ENCODE measurements at places on chromosomes 12 and 14. TPM values are rescaled to one million over a fixed set of nuclear protein-coding genes. Genes with fewer than 3 reads are reported as not detected.

Gene CLEC14A
- polyA plus RNA-seq: 17.0 TPM

Gene DHRS4
- polyA plus RNA-seq: 41.6 TPM

Gene C14orf132
- 46.2 TPM for polyA plus RNA-seq

Gene PRIMA1
- 1.1 TPM for polyA plus RNA-seq

Gene POTEM
- not detected for polyA plus RNA-seq

Gene LRP1-AS
- not detected for polyA plus RNA-seq

Gene TPCN1
- 23.6 TPM for polyA plus RNA-seq

Gene ACSM4
- polyA plus RNA-seq: not detected

Gene ADAMTS20
- polyA plus RNA-seq: 0.73 TPM

Gene SMIM41
- polyA plus RNA-seq: 0.29 TPM

DNA sequence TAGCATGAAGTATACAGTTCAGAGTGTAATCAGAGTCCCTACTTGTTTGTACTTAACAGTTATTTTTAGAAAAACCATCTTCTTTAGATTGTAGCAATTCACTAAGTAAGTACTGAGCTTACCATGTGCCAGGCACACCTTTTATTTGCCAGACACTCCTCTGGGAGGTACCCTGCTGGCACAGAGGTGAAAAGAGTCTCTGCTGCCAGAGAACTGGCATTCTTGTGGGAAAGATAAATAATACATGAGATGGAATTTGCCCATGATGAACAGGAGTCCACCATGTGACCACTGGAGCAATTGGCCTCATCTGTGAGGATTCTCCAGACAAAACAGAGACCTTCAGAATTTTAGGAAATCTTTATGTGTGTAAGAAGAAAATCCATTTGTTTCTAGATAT lies 199.3 kb upstream of the SLC16A7 start:
- DNase-seq: no peak

GRCh38 chr12:102305486-102305885 lies 107.9 kb upstream of the PMCH start:
- DNase-seq: no peak

DNA sequence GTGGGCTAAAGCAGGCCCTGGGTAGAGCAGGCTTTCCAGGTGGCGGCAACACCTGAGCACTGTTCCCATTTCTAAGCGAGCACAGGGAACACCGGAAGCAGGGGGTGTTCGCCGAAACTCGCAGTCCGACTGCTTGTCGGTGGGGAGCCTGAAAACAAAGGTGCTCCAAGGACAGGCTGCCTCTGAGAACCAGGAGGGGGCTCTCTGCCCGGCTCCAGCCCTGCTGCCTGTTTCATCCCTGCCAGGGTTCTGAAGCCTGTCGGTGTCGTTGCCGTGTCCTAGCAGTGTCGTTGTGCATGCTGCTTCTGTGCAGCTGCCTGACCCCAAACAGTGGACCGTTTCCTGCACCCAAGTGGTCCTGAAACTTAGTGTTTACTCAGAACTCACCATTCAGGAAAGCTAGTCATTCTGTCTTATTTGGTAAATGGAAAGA lies 21.8 kb downstream of the CCNK start:
- no peak for DNase-seq

- DNase-seq: no peak
These were observed 7.6 kb downstream of the TEDC1 start for GRCh38 chr14:105498430-105499255.

DNA sequence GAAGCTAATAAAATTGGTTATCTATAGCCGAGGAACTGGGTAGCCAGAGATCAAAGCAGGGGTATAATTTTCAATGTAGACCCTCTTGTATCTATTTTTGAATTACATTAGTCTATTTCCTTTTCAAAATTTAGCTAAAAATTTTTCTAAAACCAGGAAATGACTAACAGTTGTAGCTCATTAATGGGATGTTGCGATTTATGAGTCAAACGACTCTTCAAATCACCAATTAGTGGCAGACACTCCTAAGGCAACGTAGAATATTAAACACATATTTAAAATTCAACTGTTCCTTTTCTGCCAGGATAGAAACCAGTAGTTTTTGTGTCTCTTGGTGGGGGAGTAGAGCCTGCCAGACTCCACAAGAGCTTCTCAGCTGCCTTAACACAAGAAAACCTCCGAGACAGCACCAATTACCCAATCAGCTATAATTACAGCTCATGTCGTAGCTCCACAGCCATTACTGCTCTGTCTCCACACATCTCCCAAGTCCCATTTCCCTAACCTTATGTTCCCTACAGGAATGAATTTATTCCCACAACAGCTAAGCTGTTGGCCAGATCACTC lies 26.9 kb downstream of the GCN1 start:
- no peak for DNase-seq

DNA sequence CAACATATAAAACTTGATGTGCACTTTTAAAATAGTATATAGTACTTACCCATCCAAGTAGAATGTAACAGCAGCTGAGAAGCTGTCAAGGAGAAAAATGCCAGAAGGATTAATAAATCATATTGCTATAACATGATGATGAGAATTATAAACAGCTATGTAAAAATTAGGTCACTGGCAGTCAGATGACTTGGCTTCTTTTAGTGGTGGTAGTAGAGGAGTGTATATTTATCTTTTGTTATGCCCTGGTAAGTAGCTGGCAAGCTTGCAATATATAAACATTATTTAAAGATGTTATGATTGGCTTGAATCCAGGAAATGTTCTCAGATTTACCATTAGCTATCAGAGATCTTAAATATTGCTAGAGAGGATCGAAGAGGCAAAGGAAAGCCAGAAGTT lies 471.0 kb upstream of the MGAT4C start:
- DNase-seq: no peak

- no peak for DNase-seq
These were observed 139.3 kb downstream of the ADGRD1 start for GRCh38 chr12:131092901-131093603.

- DNase-seq: no peak
These were observed 131.8 kb upstream of the USP15 start for GRCh38 chr12:62128175-62128975.

DNA sequence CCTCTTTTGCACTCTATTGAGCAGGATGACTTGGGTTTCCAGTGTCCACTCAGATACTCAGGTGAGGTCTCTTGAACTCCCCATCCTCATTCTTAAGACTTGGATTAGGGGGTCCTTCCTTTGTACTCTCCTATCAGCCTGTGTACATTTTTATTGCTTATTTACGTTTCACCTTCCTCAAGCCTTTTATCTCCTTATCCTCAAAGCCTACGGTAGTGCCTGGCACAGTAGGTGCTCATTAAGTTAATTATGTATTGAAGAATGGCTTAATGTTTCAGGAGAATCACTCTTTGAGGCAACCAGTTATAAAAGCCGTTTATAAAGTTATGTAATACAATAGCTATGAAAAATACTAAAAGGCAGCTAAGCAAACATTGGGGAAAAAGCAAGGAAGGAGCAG lies 315.7 kb downstream of the NPAS3 start:
- DNase-seq: no peak

- DNase-seq: no peak
These were observed 69.2 kb upstream of the MED13L start for GRCh38 chr12:116346741-116347140.

- DNase-seq: no peak
These were observed 35.9 kb upstream of the CLIP1 start for GRCh38 chr12:122458105-122459035.

GRCh38 chr12:98612696-98613334 lies 19.3 kb downstream of the SLC25A3 start:
- no peak for DNase-seq

DNA sequence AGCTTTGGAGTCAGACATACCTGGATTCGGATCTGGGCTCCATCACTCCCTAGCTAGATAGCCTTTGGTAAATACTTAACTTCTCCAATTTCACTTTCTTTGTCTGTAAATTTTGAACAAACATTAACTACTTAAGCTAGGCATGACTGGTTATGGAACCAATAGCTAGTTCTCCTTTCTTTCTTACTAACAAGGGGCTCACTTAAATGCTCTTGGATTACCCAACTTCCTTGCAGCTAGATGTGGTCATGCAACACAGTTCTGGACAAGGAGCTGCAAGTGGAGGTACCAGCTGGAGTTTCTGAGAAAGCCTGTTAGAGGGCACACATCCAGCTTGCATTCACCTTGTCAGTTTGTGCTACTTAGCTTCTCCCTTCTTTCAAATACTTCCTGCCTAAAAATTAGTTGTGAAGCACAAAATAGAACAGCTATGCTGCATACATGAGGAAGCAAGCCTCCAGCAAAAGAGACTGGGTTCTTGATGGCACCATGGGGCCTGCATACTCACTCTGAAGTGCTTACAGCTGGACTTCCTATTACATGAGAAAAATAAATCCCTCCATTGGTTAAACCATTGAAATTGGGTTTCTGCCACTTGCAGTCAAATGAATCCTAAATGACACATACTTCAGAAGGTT lies 210.1 kb upstream of the EEA1 start:
- peak; percentile 29 for DNase-seq

- no peak for DNase-seq
These were observed 1.0 kb downstream of the ORMDL2 start for GRCh38 chr12:55818886-55819285.

DNA sequence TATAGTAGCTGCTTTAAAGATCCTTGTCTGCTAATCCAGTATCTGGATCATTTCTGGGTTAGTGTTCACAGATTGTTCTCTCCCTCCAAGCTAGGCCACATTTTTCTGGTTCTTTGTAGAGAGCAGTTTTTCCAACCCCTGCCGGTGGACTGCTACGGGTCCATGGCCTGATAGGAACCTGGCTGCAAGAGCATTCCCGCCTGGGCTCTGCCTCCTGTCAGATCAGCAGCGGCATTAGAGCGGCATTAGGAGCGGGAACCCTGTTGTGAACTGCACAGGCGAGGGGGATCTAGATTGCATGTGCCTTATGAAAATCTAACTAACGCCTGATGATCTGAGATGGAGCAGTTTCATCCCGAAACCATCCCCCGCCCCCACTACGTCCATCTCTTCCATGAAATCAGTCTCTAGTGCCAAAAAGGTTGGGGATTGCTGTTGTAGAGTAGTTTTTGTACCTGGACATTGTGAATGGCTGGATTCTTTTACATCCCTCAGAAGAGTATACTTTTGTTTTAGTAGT lies 50.4 kb downstream of the MYRFL start:
- DNase-seq: no peak

- DNase-seq: no peak
These were observed 4.9 kb upstream of the ANKLE2 start for GRCh38 chr12:132766380-132767085.

- no peak for DNase-seq
These were observed 994 bp downstream of the SRP54 start for GRCh38 chr14:34983786-34984185.

GRCh38 chr12:12797794-12798152 lies 12.3 kb downstream of the APOLD1 start:
- DNase-seq: no peak

DNA sequence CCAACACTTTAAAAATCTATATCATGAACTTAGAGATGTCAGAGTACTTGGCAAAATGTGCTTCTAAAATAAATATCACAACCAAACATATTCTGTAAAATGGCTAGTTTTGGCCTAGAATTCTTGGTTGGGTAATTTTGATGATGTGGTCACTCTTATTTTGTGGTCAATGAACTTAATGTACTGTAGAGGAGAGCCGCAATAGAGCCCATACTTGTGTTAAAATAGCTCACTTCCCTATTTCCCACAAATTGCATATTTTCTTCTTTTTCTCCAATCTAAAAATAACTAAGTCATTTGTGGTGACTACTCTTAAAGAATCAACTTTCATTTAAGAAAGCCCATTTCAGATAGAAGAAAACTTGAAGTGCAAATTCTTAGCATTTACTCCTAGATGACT lies 619.4 kb downstream of the CCER1 start:
- DNase-seq: no peak

GRCh38 chr12:45464699-45465098 lies 248.8 kb downstream of the ANO6 start:
- no peak for DNase-seq

DNA sequence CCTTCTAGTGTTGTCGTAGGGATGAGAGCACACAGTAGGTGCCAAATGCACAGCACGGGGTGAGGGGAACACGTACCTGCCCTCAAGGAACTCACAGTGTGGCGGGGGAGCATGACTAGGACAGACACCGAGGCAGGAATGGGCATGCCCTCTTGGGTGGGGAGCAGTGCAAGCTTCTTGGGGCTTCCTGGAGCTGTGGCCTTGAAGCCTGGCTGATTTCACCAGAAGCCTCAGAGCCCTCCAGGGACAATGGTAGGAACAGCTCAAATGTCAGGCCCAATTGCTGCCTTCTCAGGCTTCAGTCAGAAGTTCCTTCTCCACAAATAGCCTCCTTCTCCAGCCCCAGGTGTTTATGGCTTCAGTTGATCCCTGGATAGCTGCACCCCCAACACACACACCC lies 43.4 kb downstream of the TEAD4 start:
- no peak for DNase-seq

GRCh38 chr12:131222329-131223139 lies 268.8 kb downstream of the ADGRD1 start:
- no peak for DNase-seq

DNA sequence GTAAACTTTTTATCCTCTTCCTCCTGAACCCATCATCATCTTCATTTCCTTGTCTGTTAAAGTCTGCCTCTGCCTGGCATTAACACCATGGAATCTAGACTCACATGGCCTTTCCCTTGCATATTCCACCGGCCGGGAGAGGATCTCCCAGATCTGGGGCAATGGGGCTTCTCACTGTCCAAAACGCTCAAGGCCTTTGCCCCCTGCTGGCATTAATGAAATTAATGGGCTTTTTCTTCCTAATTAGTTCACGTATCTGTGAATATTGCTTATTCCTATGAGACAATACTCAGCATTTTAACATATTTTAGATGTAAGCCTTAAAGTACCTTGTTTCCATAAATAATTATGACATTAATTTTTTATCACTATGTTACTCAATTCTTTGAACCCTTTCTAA lies 42.9 kb upstream of the CAPRIN2 start:
- no peak for DNase-seq

Data from left renal pelvis (tissue), 4 donors.